ENCODE measurements at places on chromosomes 11 and 22. TPM values are rescaled to one million over a fixed set of nuclear protein-coding genes. Genes with fewer than 3 reads are reported as not detected.

DNA sequence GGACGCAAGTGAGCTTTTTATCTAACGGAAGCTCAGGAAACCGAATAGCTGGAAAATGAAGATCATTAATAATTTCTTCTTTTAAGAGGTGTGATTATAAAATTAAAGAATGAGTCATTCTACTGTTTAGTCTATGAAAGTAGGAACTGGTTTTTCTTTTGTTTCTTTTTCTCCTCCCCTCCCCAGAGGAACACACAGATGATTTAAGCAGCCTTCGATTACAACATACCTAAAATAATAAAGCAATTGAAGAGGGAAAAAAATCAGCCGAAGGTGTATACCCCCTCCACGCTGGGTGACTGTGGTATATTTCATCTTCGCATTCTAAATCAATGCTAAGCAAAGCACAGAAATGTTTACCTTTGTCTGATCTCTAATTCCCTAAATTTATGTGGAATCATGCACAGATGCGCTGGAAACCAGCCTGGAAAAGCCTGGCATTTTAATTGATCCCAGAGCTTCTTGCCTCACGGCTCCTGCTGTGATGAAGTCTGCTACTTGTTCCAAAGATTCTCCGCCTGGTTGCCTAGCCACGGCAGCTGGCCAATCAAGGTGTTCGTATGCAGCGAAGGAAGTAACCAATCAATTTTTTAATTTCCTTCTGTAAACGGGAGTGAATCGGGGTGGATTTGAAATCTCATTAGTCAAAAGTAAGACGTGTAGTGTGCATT is 133.9 kb downstream of the FANCF start:
- DNase-seq: no peak

GRCh38 chr11:11537372-11537771 is 84.4 kb downstream of the GALNT18 start:
- DNase-seq: no peak

- DNase-seq: peak; percentile 30
Measured at GRCh38 chr11:3103076-3103475, 45.9 kb upstream of the CARS1 start.

- DNase-seq: no peak
Measured at GRCh38 chr11:62439785-62440602, 21.2 kb downstream of the SCGB1A1 start.

GRCh38 chr11:25755918-25756584 is 575.9 kb upstream of the ANO3 start:
- DNase-seq: no peak

DNA sequence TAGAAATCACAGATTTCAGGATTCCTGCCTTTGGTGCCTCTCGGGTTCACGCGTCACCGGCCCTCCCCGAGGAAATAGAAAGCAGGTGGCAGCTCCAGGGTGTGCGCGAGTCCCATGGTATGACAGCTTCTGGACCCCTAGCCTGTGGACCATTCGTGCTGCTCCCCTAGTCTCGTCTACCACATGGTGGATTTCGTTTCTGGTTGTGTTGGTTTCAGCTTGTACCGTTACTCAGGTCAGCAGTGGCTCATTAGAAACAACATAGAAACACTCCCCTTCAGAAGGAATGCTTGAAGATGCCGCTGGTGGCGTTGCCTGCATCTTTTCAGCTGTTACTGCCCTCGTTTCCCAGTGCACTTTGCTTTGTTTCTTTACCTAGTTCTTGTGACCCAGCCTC is 700 bp downstream of the TTC17 start:
- DNase-seq: no peak

DNA sequence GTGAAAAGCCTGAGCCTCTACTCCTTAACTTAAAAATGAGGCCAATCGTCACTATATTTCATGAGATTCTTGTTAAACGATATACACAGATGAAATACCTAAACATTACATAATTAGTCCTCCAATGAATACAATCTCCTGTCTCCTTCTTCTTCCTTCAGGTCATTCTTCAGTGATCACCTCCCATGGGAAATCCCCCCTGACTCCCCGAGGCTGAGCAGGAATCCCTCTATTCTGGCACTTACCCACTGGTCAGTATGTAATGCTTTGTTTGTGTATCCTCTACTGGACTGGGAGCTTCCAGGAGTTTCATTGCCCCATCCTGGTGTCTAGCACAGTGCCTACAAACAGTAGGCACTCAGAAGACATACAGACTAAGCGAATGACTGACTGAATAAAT is 52.3 kb downstream of the RAB38 start:
- no peak for DNase-seq

DNA sequence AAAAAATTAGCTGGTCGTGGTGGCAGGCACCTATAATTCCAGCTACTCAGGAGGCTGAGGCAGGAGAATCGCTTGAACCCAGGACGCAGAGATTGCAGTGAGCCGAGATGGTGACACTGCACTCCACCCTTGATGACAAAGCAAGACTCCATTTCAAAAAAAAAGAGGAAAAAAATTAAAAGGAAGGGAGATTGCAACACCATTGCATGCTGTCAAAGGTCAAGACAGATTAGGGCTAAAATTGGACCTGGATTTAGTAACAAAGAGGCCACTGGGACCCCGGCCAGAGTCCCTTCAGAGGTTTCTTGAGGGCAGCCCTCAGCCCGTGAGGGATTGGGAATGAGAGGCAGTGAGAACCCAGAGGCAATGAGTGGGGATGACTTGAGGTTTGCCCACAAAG is 8.2 kb upstream of the MAFF start:
- DNase-seq: peak; percentile 67

DNA sequence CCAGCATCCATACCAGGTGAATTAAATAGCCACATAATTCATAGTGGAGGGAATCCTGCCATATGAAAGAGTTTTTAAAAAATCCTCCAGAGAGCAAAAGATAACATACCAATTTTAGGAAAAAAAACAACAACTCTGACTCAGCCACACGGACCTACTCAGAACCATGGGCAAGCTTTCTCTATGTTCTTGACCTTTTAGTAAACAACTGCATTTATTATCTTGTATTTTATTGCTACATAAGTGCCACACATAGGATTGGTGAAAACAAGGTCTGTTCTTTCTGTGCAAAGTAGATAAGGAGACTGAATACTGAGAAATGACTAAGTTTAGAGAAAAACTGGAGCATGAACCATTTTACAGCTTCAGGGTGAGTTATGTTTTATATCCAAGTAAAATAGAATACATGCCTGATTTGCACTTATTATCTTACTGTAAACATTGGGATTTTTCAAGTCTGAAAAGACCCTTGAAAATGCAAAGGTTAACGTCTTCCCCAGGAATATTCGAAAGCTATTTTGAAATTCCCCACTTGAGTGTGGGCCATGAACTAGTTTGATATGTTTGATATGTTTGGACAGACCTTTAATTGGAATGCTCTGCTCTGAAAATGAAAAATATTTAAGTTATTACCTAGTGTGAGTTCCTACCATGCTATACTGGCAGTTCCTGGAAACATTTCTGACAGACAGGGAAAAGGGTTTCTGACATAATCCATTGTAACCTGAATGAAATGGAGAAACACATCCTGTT is 89.5 kb upstream of the DDI1 start:
- no peak for DNase-seq

- no peak for DNase-seq
Measured at GRCh38 chr11:15699978-15700377, 585.3 kb downstream of the INSC start.

- no peak for DNase-seq
Measured at GRCh38 chr22:35601743-35602615, 15.2 kb downstream of the MB start.

GRCh38 chr11:26675233-26675928 is 46.5 kb downstream of the SLC5A12 start:
- no peak for DNase-seq

DNA sequence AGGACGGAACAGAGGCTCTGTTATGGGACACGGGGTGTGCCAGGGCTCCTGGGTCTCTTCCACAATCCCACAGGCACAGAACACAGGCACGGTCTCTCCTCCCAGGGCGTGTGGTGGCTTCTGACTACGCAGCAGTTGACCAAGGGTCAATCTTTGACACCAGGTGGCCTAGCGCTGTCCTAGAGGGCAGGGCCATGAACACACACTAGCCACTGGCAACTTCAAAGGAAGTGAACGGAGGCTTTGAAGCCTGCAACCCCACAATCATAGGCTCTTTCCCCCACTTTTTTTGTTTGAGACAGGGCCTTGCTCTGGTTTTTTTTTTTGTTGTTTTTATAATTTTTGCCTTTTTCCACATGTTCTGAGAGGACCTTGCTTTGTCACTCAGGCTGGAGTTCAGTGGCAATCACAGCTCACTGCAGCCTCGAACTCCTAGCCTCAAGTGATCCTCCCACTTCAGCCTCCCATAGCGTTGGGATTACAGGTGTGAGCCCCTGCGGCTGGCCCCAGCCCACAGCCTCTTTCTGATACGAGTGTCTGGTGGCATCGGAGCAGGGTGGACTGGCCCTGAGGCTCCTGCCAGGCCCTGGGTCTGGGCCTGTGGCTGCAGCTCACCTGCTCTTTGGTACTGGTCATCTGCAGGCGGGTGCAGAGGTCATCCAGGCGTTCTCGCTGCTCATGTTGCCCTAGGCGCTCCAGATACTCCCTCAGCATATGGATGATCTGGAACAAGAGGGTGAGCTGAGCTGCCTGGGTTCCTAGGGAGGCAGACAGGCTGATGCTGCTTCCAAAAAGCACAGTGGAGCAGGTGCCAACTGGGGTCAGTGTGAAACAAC is 9.1 kb downstream of the GALR3 start:
- no peak for DNase-seq

- DNase-seq: no peak
Measured at GRCh38 chr22:26354707-26355106, 74.4 kb upstream of the ASPHD2 start.

DNA sequence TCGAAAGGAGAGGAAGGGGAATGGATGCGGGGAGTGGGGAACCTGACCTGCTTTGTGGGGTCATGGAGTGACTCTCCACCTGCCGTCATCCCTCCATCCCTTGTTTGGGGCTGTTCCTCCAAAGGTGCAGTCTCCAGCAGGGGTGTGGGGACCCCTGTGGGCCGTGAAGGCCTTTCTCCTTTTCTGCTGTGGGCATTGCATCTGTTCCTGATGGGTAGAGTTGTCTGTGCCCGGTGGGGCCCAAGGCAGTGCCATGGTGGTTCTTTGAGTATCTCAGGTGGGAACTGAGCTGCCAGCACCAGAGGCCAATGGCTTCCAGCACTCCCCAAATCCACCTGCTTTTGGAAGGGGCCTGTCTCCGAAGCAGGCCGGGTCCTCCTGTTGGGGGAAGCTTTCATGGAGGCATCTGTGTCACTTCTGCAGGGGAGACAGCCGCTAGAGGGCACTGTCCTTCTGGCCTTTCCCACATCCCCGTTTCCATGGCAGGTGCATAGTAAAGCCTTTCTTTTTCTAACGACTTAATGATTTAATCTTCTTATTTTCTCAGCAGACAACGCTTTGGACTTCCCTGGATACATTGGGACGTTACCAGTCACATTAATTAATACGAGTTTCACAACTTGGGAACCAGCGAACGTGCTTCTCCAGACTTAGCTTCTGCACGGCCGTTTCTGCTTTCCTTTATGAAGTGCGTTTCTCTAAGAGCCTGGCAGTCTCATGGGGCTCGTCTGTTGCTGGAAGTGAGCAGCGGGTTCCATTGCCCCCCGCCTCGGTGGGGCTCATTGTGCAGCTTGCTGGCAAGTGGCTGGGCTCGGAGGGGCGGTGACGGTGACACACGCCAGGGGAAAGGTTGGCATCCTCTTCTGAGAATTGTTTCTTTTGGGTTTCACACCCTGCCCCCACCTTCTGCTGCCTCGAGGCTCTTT is 57.1 kb downstream of the PARVB start:
- peak; percentile 83 for DNase-seq

DNA sequence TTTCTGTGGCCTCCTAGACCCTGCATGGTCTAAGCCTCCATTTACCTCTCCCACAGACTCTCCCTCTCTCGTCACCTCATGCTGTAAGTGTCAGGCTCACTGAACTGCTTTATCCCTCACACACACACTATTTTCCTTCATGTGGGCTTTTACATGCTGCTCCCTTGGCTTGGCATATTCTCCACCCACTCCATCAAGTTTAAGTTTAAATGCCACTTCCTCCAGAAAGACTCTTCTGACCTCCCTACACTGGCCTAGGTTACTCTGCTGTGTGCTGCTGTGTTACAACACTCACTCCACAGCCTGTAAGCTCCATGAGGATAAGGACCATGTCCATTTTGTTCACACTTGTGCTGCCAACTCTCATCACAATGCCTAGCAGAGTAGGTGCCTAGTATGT is 2.5 kb downstream of the DCHS1 start:
- no peak for DNase-seq

DNA sequence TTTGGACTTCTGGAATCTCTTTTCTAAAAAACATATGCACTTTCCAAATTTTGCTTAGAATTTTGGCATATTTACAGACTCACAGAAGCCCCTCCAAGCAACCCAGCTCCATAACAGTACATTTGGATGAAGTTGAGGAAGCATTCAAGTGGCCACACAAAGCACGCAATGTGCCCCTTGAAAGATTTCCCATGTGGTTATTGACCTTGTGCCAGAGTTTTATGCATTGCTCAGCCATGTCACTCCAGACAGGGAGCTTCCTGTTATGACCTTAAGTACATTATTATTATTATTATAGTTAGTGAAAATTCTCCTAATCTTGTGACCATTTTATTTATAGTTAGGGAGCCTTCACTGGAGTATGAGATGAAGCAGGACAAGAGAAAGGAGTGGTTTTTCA is 35.0 kb upstream of the BDNF start:
- no peak for DNase-seq

Gene SPECC1L
- total RNA-seq: 41.1 TPM

Gene PATE2
- not detected for total RNA-seq

Gene CRYBB2
- not detected for total RNA-seq

Gene PRR33
- total RNA-seq: 5.8 TPM

Gene CNTF
- 0.73 TPM for total RNA-seq

Gene MYO18B
- total RNA-seq: 114 TPM

Gene VSIG2
- 1.2 TPM for total RNA-seq
